8988T (cell line): ENCODE measurements at places on chromosomes 4 and X.

GRCh38 chr4:124386648-124387047 is 325.9 kb downstream of the ANKRD50 start:
- DNase-seq, result no peak

GRCh38 chr4:53905941-53906377 is 158.4 kb downstream of the CHIC2 start:
- DNase-seq, result no peak

- no peak for DNase-seq
Measured at GRCh38 chr4:81204571-81204970, 10.5 kb downstream of the PRKG2 start.

- no peak for DNase-seq
Measured at GRCh38 chr4:87087420-87087819, 133.0 kb downstream of the KLHL8 start.

- no peak for DNase-seq
Measured at GRCh38 chrX:154541896-154542722, 4.5 kb downstream of the G6PD start.

DNA sequence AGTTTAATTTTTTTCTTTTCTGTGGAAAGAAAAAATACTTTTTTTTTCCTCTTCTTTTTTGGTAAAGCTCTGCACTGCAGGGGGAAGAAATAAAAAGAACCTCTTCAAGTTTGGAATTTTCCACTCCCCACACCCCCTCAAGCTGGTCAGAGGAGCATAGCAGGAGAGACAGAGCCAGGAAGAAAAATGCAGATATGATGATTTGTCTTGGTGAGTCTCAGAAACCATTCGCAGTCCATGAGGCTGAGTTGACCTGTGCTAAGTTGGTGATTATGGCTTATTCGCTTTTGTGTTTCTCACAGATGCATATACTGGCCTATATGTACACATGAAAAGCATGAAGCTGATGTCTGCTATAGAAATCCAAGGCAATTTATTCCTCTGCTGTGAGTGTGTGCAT is 205.9 kb downstream of the LDB2 start:
- DNase-seq, result no peak

GRCh38 chr4:81512757-81513501 is 41.2 kb upstream of the RASGEF1B start:
- DNase-seq, result no peak

GRCh38 chrX:103201041-103201440 is 13.9 kb upstream of the BEX4 start:
- DNase-seq, result no peak

- no peak for DNase-seq
Measured at GRCh38 chr4:54066718-54067129, 2.3 kb upstream of the CHIC2 start.

- DNase-seq, result no peak
Measured at GRCh38 chrX:111483881-111484280, 27.6 kb upstream of the SERTM2 start.

GRCh38 chr4:65170768-65171514 is 499.3 kb downstream of the EPHA5 start:
- no peak for DNase-seq

GRCh38 chr4:110610940-110611831 is 11.7 kb downstream of the PITX2 start:
- DNase-seq, result no peak

GRCh38 chrX:103739421-103739820 is 28.7 kb downstream of the TMEM31 start:
- no peak for DNase-seq

GRCh38 chr4:18075823-18076433 is 54.4 kb upstream of the LCORL start:
- no peak for DNase-seq

GRCh38 chrX:44431194-44431593 is 87.7 kb upstream of the EFHC2 start:
- no peak for DNase-seq

GRCh38 chr4:74474345-74475090 is 29.6 kb downstream of the AREG start:
- no peak for DNase-seq

DNA sequence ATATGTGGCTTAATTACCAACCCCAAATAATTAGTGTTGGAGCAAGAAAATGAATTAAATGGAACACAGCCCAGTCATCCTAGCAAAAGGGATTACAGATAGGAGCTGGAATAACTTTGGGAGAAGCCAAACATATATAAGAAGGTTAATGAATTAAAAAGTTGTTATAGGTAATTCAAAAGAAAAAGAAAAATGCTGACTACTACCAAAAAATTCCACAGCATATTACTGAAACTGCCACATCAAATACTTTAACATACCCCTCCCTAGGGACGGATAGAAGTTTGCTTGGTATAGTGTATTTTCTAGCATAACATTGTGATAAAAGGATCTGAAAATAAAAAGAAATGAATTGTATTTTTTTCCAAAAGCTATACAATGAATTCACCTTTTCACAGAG is 99.5 kb downstream of the ENOX2 start:
- DNase-seq, result no peak

- no peak for DNase-seq
Measured at GRCh38 chr4:35325908-35326453, 918.3 kb downstream of the ARAP2 start.

DNA sequence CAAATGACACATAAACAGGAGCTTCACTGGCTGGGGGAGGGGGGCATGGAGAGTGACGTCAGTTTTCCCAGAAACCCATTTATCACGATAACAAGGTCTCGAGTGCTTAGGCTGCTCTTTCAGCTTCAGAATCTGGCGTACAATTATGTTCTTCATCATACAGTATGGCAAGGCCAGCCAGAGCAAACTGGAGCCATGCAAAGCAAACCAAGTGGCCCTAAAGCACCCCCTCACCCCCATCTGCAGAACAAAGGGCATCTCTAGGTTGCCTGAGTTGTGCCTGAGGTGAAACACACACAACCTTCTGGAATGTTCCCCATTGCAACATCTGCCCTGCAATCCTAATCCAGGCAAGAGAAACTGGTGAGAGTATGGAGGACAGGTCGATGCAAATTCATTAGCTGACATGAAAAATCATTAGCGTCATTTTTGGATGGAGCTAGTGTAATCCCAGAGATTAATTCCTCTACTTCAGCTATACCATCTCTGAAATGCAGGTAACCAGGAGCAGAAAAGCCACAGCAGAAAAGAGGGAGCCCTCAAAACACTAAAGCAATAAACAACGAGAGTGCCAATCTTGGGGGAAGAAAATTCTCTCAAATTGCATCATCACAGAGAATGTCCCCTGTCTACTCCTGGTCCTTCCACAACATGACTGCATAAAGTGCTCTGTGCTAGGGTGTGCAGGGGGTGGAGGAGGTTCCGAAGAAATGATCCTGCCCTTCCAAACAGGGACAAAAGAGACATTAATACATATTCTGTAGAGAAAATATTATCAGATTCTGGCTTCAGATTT is 1.8 kb downstream of the SEPTIN6 start:
- DNase-seq, result no peak

GRCh38 chrX:23787745-23788118 is 4.8 kb downstream of the SAT1 start:
- no peak for DNase-seq

- no peak for DNase-seq
Measured at GRCh38 chrX:85303544-85303943, 59.8 kb downstream of the ZNF711 start.

DNA sequence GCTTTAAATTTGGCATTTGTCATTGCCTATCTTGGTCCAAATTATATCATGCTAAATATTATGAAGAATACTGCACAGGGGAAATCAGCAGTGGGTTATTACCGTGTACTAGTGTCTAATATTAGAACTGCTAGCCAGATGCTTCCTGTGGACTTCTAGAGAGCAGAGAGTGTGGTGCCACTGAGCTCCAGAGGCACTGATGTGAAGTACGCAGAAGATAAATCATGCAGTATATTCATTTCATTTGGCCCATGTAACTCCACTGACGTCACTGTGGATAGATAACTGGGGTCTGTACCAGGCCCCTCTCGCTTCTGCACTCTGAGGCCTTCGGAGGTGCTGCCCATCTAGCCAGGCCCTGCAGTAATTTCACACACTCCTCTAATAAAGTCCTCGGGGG is 80.0 kb downstream of the ALPK1 start:
- DNase-seq, result no peak

- DNase-seq, result no peak
Measured at GRCh38 chrX:50448565-50448964, 22.1 kb downstream of the DGKK start.

- no peak for DNase-seq
Measured at GRCh38 chr4:178414881-178415446, 972.7 kb upstream of the AGA start.

DNA sequence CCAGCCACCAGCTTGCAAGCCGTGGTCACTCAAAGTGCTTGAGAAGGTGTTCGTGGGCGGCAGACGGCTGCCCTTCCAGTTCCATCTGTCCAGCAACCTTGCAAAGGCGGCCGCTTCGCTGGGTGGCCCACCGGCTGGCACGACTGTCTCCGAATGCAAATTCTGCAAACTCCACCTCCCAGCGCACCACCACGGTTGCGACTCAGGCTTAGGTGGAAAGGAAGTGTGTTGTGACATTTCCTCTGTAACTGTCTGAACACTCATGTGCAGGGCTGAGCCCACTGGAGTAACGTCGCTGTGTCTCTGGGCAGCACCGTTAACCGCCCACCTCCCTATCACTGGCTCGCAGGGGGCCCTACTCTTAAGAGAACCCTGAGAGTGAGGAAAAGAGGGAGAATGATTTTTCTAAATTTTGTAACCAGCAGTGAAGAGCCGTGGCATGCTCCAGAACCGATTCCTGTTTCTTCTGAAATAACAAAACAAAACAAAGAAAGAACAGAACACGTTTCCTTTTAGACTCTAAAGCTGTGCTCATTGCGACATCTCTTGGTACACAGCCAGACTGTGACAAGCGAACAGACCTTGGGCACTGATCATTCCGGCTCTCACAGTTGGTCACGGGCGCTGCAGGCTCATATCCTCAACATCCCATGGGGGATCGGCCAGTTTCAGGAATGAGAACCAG is at the start of gene P2RY8:
P2RY8 (minus strand) TSS at position 155 of the 685 bp plus-strand sequence. CDS start 70,627 bp downstream, outside the sequence.
- no peak for DNase-seq

GRCh38 chrX:115018944-115019343 is 1.5 kb upstream of the IL13RA2 start:
- DNase-seq, result no peak

DNA sequence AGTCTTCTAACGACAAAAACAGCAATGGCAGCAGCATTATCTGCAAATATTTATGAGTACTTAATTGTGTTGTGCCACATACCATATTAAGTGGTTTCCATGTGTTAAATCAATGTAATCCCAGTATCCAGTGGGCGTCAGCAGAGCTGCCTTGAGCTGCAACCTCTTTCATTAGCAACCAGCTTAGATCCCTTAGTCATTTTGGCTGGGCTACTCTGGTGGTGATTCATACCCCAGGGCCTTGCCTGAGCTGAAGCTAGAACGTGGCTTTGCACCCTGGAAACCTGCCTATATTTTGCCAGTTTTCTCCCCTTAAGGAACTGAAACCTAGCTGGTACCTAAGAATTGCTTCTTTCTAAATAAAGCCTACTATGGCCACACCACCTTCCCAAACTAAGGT is 474.3 kb upstream of the FTHL17 start:
- peak; percentile 8 for DNase-seq

DNA sequence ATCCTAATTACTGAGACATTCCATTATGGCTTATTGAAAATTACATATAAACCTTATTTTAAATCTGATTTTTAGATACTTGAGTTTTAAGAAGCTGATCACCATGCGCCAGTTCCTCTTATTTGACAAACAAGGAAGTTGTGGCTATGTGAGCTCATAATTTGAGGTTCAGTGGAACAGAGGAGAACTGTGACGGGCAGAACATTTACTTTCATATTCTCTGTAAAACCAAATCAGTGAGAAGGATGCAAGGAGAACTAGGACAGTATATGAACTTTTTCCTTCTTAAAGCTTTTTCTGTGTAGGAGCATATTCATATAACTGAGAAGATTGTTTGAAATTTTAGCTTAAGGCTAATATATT is 25.3 kb downstream of the STIM2 start:
- no peak for DNase-seq

GRCh38 chr4:87036713-87037112 is 101.9 kb downstream of the AFF1 start:
- DNase-seq, result no peak

GRCh38 chr4:80461412-80461811 is 125.9 kb downstream of the CFAP299 start:
- DNase-seq, result no peak

DNA sequence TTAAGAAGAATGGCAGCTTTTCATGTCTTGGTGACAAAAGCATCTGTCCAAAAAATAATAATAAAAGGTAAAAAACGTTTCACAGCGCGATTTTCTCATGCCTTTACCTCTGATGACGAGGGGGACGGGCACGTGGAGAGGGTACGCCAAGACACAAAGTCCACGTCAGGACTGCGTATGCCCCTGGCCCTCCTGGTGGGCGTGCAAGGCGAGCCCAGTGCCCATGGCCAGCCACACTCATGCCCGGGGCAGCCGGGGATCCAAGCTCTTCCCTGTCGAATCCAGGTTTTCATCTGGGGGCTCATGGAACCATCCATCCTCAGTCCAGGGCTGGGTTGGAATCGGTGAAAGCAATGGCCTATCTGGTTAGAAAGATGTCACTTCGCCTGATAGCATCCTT is 176.6 kb downstream of the AFAP1 start:
- DNase-seq, result no peak
